ENCODE measurements at places on chromosomes 12 and 14.

DNA sequence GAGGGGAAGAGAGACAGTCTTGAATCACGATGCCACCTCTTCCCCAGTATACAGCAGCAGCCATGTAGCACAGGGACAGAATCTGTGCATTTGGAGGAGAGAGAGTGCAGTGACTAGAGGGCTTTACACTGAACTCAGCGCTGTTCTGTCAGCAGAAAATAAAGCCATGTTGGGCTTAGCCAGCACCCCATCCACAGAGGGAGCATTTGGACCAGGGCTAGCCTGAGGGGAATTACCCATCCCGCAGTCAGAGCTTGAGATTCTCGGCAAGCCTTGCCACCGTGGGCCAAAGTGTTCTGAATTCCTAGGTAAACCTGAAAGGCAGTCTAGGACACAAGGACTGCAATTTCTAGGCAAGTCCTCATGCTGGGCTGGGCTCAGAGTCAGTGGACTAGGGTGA, 120.4 kb upstream of the CNOT2 start:
- no peak for DNase-seq

GRCh38 chr12:1629338-1630132, 504 bp downstream of the WNT5B start:
- peak; percentile 84 for DNase-seq

GRCh38 chr12:103677341-103677740, 90.3 kb downstream of the STAB2 start:
- peak; percentile 41 for DNase-seq

- DNase-seq = peak; percentile 46
Measured at GRCh38 chr12:43776498-43776897, 17.7 kb downstream of the IRAK4 start.

- DNase-seq = peak; percentile 79
Measured at GRCh38 chr12:116863275-116863767, 17.9 kb downstream of the HRK start.

GRCh38 chr12:28558250-28558649, 368.0 kb downstream of the CCDC91 start:
- DNase-seq = no peak

- no peak for DNase-seq
Measured at GRCh38 chr12:97292588-97292987, 170.0 kb upstream of the RMST start.

- no peak for DNase-seq
Measured at GRCh38 chr14:104444159-104445030, 135.2 kb upstream of the C14orf180 start.

- no peak for DNase-seq
Measured at GRCh38 chr14:86766469-86766868, 1226.5 kb downstream of the GALC start.

DNA sequence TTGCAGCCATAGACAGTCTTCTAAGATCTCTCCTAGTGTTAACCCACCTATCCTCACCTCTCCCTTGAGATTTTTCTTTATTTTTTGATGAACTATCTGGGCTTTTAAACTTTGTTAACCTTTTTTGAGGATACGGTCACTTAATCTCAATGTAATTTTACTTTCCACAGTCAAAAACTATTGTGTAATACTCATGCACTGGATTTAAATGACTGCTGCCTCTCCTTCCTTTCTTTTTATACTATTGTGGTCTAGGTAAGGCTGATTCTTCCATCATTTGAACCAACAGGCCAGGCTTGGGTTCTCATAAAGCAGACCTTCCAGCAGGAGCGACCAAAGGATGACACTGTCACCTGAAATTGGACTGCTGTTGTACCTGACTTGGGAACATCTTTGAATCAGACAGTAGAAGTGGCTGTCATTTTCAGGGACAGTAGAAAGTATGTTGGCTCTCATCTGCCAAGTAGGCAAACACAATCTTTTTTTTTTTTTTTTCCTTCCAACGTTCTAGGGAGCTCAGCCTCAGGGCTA, 689 bp upstream of the PDE3A start:
- DNase-seq = no peak

DNA sequence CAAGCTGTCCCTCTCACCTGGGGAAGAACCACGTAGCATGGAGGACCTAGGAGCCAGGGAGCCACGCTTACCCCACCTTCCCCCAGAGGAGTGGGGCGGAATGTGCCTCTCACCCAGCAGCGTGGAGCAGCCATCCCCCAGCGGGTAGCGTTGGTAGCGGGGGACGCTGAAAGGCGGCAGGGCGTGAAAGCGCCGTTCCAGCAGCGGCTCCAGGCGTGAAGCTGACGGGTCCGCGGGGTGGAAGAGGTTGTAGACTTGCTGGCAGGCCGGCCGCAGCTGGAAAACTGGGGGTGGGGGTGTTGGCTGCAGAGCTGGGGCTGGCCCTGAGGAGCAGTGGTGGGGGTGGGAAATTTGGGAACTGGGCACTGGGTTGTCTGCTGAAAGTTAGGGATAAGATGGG, 11.9 kb downstream of the ARL6IP4 start:
- DNase-seq = no peak

DNA sequence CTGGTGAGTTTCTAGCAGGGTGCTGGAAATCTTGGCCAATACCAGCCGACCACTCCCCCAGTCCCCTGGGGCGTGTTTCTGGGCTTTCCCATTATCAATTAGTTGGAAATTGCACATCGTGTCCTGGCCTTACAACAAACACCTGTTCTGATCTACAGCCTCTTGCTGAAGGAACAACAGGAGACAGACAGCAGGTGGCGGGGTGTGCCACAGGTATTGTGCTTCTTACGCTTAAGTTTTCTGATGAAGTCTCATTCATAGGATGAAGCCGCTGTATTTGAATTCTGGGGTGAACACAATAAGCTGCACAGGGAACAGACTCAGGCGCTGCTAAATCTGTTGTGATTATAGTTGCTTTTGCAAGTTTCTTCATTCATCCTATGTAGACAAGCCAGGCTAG, 703 bp downstream of the HIGD1C start:
- no peak for DNase-seq

DNA sequence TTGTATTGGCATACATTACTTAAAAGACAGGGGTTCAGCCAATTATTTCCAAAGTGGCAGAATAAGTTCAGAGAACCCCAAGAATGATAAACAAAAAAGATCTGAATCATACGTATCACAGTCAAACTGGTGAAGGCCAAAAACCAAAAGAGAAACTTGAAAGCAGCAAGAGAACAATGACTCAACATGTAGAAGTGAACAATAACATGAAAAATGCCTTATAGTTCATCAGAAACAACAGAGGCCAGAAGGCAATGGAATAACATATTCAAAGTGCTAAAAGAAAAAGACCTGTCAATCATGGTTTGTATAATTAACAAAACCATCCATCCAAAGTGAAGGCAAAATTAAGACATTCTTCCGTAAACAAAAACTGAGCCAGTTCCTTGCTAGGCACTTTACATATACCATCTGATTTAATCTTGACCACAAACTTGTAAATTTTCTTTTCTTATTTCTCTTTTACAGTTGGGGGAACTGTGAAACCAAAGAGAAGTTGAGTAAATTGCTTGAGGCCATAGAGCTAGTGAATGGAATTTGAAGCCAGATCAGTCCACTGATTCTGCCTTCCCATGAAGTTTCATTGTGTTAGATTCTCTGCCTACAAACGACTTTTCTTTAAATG, 232.1 kb upstream of the SEL1L start:
- DNase-seq = peak; percentile 5

- no peak for DNase-seq
Measured at GRCh38 chr14:21385188-21385904, 1.5 kb upstream of the SUPT16H start.

- DNase-seq = no peak
Measured at GRCh38 chr12:28780096-28780495, 369.0 kb upstream of the FAR2 start.

GRCh38 chr12:114302606-114303315, 103.2 kb downstream of the TBX5 start:
- no peak for DNase-seq

- DNase-seq = no peak
Measured at GRCh38 chr12:50569876-50570275, 65.1 kb downstream of the DIP2B start.

DNA sequence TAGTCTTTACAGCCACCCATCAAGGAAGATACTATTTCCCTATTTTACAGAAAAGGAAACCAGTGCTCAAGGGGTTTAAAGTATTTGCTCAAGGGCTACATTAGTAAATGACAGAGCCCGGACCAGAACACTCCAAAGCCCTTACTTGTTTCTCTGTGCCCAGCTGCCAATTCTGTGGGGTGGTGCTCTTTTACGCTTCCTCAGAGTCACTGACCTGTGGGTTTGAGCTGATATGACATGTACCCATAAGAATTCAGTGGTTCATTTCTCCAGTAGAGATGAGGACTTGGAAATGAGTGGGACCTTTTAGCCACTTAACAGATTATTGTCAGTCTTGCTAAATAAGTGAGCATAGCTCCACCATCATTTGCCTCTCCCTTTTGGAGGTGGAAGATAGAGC, 37.4 kb upstream of the NKX2-8 start:
- no peak for DNase-seq

- no peak for DNase-seq
Measured at GRCh38 chr14:32404784-32405573, 75.9 kb downstream of the AKAP6 start.

- DNase-seq = no peak
Measured at GRCh38 chr12:10069099-10069498, 29.7 kb downstream of the CLEC1A start.

DNA sequence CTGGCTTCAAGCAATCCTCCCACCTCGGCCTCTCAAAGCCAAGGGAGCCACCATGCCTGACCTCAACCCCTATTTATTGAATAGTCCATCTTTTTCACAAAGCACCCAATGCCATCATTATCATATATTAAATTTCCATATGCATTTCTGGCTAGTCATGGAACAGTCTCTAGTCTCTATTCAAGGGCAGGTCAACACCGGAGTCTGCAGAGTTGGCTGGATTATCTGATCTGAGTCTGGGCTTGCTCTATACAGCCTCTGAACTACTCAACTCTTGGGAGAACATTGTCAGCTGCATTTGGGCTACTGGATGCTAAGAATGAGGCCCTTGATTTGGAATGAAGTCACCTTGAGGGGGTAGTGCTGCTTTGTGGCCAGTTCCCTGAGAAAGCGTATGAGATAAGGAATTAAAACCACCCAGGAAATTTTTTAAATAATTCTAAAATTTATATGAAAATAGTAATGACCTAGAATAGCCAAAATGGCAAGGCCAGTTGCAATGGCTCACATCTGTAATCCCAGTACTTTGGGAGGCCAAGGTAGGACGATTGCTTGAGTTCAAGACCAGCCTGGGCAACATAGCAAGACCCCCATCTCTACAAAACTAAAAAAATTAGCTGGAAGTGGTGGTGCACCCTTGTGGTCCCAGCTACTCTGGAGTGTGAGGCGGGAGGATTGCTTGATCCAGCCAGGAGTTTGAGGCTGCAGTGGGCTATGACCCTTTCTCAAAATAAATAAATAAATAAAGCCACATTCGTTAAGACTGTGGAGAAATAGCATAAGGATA, 6.9 kb upstream of the NAA25 start:
- DNase-seq = no peak

DNA sequence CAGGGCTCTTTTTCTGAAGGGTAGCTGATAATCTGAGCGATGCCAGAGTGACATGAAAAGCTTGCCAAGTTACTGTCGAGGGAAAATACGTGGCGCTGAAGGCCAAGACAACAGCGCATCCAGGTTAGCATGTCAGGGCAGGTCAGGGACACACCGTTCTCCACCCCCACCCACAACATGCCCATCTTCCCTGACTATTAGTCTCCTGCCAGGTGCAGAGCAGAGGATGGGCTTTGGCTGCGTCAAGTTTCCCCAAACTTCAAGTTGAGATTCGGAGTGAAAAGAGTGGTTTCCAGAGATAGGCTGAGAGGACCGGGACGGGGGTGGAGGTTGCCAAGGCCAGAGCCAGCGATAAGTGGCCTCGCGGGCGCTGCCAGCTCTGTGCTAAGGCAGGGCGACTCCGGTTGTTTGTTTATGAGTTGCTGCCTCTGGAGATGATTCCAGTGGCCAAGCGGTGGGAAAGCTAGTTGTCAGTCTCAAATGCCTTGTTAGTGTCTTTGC, 1.7 kb downstream of the TRHDE start:
- peak; percentile 19 for DNase-seq

GRCh38 chr12:25689996-25690501, 137.0 kb upstream of the LMNTD1 start:
- no peak for DNase-seq

- no peak for DNase-seq
Measured at GRCh38 chr14:90341784-90342183, 10.0 kb upstream of the NRDE2 start.

- DNase-seq = no peak
Measured at GRCh38 chr14:90606434-90606833, 209.6 kb downstream of the CALM1 start.

DNA sequence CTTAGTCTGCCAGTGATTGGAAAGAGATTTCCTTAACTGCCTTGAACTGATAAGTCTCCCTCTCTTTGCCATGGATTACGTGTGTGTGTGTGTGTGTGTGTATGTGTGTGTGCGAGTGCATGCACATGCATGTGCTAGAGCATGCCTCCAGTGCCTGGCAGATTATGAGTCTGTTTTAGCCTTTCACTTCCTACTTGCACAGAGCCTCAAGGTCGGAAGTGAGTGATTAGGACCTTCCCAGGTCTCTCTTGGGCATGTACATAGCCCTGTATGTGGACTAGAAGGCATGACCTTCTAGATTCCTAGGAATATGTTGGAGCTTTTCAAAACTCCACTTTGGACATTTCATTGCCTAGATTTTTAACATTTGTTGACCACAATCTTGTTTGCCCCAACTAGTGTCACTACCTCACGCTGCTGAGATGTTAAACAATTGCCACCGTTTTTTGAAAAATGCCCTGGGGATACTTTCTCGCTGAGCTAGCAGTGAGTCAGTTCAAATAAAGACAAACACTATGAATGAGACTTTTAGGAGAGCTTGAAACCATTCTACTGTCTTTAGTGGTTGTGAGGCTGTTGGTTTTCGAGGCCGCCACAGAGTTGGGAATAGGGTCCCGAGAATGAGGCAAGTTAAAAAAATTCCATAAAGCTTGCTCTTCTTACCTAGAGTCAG, 28.2 kb downstream of the KIAA0586 start:
- DNase-seq = peak; percentile 58

- DNase-seq = no peak
Measured at GRCh38 chr12:104463368-104463767, 6.6 kb downstream of the CHST11 start.

DNA sequence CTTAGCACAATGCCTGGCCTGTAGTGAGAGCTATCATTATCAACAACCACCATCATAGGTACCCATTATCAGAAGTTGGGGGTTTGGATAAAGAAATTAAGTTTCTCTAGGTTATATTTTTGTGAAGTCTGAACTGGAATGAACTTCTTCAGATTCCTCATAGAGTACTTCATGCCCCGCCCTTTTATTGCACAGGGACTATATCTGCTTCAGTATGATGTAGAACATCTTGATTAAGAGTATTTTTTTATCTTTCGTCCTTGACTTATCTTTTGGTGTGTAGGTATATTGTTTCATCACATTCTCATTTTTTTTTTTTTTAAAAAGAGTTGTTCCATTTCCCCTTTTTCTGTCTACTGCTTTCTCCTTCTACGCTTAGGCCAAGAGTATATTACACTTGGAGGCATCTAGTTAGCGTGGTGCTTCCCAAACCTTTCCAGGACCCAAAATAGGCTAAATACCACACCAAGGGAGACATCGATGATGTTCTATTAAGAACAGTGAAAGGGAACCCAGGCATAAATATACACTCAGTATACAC, 467.5 kb downstream of the ZFP36L1 start:
- no peak for DNase-seq

Measured in mesendoderm (in vitro differentiated cells).